CD4-positive, alpha-beta T cell treated with Interleukin-4 for 4 hours (primary cell): ENCODE measurements at places on chromosomes 4 and X.

DNA sequence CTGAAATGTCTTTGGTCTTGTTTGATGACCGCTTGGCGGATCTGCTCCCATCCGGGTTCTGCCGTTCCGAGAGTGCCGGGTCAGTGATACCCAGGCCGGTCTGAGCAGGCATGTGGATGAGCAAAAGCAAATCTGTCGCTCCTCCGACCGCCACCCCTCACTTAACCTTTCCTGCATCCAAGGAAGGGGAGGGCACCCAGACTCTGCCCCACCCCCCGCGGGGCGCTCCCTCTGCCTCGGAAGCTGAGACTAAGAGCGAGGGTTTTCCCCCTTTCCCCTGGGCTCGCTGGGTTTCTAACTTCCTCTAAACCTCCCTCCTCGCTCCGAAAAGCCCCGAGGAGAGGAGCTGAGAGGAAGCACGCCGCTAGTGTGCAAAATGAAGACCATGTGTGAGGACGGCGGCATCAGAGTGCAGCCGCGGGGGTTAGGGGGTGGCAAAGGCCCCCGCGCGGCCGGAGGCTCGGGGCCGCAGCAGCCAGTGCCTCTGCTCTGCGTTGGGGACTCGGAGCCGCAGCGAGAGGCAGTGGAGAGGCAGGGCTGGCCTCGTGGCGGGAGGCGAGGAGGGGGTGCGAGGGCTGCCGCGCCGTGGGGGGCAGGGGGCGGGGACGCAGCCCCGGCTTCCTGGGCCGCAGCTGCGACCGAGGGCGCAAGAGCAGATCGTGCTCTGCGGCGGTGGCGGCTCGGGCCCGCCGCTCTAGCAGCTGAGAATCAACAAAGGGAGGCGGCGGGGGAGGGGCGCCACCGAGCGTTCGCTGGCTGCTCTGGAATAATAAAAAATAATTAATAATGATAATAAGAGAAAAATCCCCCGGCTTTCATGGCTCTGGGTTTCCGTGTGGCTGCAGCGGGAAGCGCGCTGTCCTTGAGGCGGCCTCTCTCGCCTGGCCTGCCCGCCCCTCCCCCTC lies 55.8 kb upstream of the BCOR start:
- peak; percentile 48 for DNase-seq

DNA sequence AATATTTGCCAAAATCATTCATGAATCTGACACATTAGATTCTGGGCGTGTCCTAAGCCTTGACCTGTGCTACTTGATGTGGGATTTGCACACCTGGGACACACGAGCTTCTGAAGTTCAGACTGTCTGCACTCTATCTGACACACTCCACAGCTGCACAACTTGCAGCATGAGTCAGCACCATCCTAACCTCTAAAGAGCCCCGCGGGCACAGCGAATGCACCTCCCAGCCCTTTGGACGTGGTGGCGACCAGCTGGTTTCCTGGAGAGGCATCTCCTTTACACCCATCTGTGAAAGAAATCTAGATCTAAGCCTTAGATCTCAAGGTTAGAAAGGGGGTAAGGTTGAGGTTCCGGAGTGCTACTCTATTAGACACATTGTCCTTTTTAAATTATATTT lies 69.2 kb downstream of the SORBS2 start:
- no peak for DNase-seq

GRCh38 chrX:2521092-2521926 lies 20.5 kb upstream of the DHRSX start:
- no peak for DNase-seq

DNA sequence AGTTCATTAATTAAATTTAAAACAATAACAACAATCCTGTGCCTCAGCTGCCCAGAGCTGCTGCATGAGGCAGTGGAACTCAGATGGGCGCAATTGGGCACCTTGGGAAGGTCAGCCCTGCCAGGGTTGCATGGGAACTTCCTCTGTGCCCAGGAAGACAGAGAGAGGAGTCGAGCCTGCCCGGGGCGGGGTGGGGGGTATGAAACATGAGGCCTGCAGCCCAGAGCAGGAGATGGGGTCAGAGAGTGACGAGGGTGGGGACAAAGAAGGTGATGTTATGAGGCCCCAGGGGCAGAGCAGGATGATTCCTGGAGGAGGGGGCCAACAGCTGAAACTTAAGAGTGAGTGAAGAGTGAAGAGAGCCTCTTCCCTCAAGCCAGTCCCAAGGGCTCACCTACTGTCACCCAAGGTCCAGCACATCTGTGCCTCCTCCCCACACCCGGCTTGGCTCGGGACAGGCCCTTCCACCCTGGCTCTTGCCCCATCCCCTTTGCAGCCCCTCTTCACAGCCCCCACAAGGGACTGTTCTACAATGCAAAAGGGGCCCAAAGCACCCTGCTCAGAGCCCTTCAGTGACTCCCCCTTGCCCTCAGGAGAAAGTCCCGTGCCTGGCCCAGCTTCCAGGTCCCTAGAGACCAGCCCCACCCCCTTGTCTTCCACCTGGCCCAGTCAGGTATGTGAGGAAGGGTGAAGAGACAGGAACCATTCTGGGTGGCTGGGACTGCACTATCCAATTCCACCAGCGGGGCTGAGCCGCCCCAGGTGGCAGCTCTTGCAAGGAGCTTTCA lies 31.4 kb downstream of the HMX1 start:
- no peak for DNase-seq

GRCh38 chr4:128454881-128455280 lies 167.3 kb upstream of the PGRMC2 start:
- no peak for DNase-seq

- no peak for DNase-seq
These were observed 41.2 kb upstream of the RNF150 start for GRCh38 chr4:141174457-141174856.

GRCh38 chr4:163343604-163344146 lies at the start of gene NPY5R:
NPY5R (plus strand) TSS chr4:163343892; CDS start chr4:163350274, 6,382 bp downstream.
- DNase-seq: no peak

GRCh38 chr4:78292341-78292740 lies 235.2 kb downstream of the FRAS1 start:
- no peak for DNase-seq

DNA sequence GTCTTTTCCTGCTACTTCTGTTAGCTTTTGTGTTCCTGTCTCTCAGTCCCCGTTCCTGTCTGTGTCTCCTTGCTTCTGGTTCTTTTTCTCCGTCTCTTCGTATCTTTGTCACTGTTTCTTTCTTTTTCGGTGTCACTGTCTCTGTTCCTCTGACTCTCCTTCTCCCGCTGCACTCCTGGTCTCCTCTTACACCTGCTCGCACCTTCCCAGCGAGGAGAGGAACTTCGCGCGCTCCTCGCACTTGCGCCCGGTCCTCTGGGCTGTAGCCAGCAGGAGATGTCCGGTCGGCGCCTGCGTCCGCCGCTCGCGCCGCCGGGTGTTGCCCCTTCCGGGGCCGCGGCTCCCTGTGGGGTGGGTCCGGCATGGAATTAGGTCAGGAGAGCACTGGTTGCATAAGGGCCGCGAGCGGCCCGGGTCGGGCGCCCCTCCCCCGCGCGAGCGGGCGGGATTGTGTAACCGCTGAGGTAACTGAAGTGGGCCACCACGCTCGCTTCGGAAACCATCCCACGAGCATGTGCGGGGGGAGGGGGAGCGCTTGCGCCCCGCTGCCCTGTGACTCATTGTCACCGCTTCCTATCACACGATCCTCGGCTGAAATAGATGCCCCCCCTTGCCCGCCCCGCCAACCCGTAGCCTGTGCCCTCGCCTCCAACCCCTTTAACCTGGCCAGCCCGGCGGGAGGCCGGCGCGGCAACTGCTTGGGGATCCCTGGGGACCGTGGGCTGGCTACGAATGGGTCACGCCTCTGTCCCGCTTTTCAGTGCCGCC lies 1.6 kb downstream of the LONRF3 start:
- peak; percentile 66 for DNase-seq

- no peak for DNase-seq
These were observed 2.9 kb upstream of the KLHL2 start for GRCh38 chr4:165204462-165204830.

GRCh38 chr4:13530823-13531624 lies 13.3 kb downstream of the NKX3-2 start:
- DNase-seq: no peak

DNA sequence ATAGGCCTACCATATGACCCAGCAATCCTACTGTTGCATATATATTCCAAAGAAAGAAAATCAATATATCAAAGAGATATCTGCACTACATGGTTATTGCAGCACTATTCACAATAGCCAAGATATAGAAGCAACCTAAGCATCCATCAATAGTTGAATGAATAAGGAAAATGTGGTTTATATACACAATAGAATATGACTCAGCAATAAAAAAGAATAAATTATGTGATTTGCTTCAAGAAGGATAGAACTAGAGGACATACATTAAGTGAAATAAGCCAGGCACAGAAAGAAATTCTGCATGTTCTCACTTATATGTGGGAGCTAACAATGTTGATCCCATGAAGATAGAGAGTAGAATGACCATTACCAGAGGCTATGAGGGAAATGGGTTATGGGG lies 13.1 kb upstream of the FHIP1A start:
- no peak for DNase-seq

- no peak for DNase-seq
These were observed 8.7 kb upstream of the GABRE start for GRCh38 chrX:151983186-151983585.

GRCh38 chr4:59455751-59456150 lies 1744.4 kb upstream of the ADGRL3 start:
- DNase-seq: no peak

DNA sequence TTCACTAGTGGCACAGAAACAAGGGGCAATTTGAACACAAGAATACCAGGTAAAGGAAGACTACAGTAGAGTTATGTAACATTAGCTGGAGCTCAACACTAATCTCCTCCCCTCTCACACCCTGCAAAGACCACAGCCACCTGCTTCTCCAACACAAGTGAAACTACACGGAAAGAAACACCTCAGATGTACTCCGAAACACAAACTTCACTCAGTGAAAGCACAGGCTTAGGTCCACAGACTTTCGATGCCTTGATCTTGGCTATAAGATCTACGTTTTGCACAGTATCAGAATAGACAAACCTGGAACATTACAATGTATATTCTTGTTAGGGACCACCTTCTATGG lies 7.6 kb downstream of the ACSL1 start:
- no peak for DNase-seq

GRCh38 chrX:40663078-40663740 lies 15.8 kb upstream of the CXorf38 start:
- peak; percentile 2 for DNase-seq

- no peak for DNase-seq
These were observed 28.6 kb downstream of the KIAA0232 start for GRCh38 chr4:6811165-6811564.

GRCh38 chr4:15198070-15198727 lies 195.9 kb downstream of the CPEB2 start:
- DNase-seq: no peak

- no peak for DNase-seq
These were observed 29.0 kb downstream of the PDHA1 start for GRCh38 chrX:19372547-19373331.

DNA sequence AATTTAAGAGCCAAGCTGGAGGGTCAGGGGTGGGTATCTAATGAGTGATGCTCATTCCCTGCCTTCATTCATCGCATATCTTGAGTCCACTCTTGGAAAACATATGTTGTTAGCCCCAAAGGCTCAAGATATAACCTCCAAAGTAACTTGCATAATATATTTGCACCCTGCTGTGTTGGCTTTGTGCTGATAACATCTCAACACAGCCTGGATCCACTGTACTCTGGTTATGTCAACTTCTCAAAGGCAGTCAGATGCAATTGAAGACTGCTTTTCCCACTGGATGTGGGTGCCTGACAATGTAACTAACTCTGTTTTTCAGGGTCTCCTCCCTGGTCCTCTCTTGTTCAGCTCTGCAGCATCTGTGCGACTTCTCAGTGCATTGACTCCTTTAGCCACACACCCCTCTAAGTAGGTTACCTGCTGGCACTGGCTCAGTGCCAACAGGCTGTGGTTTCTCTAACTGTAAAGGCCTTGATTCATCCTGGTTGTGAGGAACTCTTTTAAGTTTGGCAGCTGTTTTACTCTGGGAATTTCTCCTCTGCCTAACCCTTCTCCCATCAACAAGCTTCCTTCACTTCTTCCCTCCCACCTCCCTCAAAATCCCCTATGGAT lies 28.1 kb downstream of the SLC16A2 start:
- DNase-seq: peak; percentile 11

- DNase-seq: no peak
These were observed 54.5 kb downstream of the LDB2 start for GRCh38 chr4:16843831-16844508.

DNA sequence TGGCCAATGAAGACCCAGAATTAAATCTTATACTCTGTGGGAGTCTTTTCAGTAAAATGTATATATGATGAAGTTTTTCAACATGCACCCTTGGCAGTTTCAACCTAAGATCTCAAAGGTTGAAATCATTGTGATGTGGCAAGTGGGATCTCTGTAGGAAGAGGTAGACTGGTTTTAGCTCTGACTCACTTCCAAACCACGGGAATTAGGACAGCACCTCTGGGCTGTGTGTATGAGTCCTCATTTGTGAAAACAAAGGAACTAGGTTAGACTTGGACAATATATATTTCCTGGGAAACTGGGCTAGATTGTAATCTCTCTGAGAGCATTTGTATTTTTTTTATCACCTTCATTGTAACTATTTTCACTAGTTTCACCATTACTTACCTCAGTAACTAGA lies 333.0 kb downstream of the ADGRL3 start:
- no peak for DNase-seq

- DNase-seq: no peak
These were observed 311.8 kb upstream of the SMIM31 start for GRCh38 chr4:164442180-164442579.

DNA sequence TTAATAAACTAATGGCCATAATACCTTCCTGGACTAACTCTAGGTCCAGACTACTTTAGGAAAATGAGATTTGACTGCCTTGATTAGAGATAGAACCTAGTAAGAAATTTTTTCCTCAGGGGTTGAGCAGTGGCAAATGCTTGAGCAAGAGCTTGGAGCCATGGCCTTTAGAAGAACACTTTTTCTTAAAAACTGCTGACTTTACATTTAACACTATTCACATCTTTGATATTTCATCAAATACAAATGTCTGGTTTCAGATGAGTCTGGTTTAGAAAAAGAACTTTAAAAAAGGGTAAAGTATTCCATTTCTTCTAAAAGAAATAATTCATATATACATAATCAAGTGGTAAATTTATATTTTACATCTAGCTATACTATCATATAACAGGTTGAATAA lies 680.9 kb upstream of the PITX2 start:
- no peak for DNase-seq

- no peak for DNase-seq
These were observed 174.0 kb downstream of the ADAM29 start for GRCh38 chr4:175092114-175092513.
